ENCODE measurements at places on chromosomes 7 and 10.

DNA sequence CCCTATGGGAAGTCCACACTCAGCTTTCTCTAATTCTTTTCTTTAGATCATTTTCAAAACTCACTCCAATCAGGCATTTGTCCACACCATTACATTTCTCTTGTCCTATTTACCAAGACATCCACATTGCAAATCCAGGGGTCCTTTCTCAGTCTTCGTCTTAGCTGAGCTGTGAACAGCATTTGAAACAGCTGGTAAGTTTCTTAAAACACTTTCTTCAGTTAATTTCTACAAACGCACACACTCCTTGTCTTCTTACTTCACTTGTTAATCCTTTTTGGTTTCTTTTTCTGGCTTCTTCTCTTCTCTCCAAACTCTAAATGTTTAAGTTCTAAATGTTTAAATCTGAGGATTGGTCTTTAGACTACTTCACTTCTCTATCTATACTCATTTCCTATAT lies 769.3 kb downstream of the PHTF2 start:
- no peak for DNase-seq

DNA sequence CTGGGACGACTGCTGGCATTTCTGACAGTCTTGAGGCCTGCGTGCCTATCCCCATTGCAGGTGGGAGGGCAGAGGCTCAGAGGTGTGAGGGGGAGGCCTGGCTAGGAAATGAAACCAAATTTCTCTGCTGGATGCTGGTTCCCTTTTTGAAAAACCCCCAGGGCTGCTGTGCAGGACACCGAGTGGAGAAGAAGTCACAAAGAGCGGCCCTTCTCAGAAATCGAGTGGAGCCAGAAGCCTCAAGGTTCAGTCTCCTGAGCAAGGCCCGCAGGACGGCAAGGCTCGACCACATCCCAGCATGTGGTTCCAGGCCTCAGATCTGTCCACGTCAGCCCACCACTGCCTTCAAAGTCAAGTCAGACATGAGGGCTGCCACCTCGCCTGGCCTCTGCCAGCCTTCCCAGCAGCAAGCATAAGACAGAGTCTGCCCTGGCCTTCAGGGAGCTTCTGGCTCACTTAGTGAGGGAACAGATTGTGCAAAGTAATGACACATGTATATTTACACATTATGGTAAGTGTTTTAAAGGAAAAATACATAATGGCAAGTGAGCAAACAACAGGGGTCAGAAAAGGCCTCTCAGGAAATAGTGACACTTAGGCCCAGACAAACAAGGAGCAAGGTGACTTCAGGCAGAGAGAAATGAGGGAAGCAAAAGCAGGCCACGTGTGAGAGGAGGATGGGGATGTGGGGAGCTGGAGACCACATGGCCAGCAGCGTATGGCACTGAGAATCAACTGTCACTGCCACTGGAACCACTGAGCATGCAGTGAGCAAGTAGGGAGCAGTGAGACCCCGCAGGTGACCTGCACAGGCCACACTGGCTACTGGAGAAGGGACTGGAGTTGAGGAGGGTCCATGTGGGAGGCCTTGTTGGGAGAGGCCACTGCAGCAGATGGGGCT lies 86.7 kb downstream of the ARHGAP22 start:
- DNase-seq = no peak

DNA sequence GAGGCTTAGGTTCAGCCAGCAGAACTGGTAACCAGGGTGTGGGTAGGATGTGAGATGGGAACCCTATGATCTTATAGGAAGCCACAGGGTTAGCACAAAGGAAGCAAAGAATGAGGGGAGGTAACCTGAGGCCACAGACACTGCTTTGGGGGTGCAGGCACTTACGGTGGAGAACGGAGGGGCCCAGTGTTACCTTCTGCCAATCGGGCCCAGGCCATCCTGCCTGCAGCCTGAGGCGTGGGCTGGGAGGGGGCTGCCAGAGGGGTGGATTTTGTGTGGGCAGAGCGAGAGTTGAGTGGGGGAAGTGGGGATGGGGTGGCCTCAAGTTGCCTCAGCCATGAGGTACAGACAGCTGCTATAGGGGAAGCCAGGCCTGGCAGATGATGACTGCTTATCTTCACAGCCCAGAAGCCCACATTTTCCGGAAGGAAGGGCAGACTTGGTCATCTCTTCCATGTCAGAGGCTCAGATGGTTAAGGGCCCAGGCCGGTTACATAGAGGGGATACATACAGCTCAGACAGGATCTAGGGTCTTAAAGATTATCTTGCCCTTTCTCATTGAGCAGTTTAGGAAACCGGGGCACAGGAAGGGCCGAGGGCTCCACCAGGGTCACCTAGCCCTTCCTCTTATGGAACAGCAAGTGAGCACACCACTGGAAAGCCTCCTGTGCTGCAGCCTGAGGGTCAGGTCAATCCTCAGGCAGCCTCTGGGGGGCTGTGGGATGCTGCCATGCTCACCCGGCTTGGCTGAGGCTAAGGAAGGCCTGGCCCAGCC lies 24.4 kb upstream of the VSIR start:
- no peak for DNase-seq

GRCh38 chr10:3312403-3312940 lies 139.9 kb upstream of the PITRM1 start:
- DNase-seq = no peak

DNA sequence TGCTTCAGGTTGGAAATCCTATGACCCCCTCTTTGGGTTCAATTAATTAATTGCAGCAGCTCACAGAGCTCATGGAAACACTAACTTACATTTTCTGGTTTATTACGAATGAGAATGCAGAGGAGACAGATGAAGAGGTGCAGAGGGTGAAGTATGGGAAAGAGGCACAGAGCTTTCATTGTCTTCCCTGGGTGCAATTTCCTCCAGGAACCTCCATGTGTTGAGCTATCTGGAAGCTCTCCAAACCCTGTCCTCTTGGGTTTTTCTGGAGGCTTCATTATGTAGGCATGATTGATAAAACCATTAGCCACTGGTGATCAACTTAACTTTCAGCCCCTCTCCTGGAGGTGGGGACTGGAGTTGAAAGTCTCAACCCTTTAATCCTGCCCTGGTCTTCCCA lies 133.0 kb upstream of the AUTS2 start:
- DNase-seq = no peak

GRCh38 chr10:5282137-5282536 lies 82.6 kb upstream of the UCN3 start:
- no peak for DNase-seq

GRCh38 chr10:123597676-123598075 lies 68.5 kb upstream of the GPR26 start:
- no peak for DNase-seq

DNA sequence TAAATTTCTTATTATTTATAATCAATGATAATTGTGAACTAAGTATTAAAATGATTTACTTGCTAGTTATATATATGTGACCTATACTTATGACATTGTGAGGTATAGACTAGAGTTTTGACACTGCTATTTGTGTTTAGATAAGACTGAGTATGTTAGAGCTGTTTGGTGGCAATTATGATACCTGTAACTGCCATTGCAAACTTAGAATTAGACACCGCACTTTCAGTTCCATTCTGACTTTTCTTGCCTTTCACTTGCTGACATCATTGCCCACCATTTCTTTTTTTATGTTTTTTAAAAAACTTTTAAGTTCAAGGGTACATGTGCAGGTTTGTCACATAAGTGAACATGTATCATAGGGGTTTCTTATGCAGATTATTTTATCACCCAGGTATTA lies 214.5 kb downstream of the MBL2 start:
- no peak for DNase-seq

DNA sequence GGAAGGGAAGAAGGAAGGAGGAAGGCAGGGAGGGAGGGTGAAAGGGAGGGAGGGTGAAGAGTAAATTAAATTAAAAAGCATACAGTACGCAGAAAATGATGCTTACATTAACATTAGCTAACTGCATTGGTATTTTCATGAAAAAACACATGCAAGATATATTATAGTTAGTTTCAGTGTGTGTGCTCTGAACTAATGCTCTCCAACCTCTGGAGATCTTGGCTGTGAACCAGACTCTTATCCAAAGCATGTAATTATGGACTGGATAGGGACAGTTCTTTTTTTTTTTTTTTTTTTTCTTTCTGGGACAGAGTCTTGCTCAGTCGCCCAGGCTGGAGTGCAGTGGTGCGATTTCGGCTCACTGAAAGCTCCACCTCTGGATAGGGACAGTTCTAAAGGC lies 357.0 kb downstream of the FRMD4A start:
- no peak for DNase-seq

DNA sequence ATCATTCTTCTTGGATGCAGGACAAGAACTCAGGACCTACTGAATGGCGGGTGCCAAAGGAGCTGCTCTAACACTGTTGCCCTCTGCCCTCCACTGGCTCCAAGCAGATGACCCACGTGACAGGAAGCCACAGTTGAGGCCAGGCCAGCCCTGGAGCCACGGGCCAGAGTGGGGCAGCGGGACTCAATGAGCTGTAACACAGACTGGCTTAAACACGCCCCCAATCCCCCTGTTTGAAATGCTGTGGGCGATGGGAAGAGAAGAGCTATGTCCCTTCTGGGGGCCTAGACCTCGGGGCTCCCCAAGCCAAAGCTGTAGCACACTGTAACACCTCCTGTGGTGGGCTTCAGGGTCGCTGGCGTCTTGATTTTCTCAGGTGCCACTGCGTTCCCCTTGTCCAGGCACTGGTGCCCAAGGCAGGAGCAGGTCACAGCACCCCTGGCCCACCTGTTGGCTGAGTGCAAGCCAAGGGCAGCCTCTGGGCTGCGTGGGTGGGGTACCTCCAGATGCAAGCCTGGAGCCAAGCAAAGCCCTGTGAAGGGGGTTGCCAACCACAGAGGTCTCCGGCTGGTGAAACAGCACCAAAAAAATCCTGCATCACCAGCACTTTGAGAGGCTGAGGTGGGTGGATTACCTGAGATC lies 18.6 kb upstream of the ZMIZ2 start:
- DNase-seq = no peak
